Endothelial cell of umbilical vein (primary cell): ENCODE measurements at places on chromosomes 16 and 17.

DNA sequence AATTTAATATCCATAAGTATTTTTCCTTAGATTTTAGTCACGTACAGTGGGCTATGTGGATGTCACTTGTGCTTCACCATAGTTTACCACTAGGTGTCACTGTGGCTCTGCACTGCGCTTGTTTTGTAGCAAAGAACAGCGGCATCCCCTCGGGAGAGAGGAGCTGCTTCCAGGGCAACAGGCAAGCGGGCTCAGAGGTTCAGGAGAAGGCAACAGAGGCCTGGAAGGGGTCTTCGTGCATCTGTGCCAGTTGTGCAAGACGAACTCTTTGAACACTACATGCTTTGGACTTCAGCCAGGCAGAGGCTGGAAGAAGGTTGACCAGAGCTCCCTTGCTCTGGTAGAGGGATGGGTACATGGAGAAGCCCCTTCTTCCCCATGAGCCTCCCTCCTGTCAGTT, 20.6 kb downstream of the CYB561 start:
- DNase-seq = peak; percentile 87

GRCh38 chr16:63061319-63061718, 1025.1 kb upstream of the CDH8 start:
- DNase-seq = no peak

DNA sequence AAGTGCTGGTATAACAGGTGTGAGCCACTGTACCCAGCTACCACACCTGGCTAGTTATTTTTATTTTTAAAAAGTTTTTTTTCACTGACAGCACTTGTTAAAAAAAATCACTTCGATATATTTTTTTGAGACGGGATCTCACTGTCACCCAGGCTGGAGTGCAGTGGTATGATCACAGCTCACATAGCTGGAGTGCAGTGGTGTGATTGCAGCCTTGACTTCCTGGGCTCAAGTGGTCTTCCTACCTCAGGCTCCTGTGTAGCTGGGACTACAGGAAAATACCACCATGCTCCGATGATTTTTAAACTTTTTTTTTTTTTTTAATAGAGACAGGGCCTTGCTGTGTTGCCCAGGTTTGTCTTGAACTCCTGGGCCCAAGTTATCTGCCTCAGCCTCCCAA, 12.9 kb downstream of the NBR1 start:
- no peak for DNase-seq

GRCh38 chr16:1543085-1543896, 9.8 kb downstream of the TMEM204 start:
- peak; percentile 92 for DNase-seq

- DNase-seq = no peak
These were observed 99.6 kb downstream of the ADCY9 start for GRCh38 chr16:4016658-4017057.

- no peak for DNase-seq
These were observed 3.8 kb upstream of the RPL23 start for GRCh38 chr17:38857271-38857670.

GRCh38 chr16:31238041-31238440, 21.1 kb upstream of the PYDC1 start:
- DNase-seq = no peak

DNA sequence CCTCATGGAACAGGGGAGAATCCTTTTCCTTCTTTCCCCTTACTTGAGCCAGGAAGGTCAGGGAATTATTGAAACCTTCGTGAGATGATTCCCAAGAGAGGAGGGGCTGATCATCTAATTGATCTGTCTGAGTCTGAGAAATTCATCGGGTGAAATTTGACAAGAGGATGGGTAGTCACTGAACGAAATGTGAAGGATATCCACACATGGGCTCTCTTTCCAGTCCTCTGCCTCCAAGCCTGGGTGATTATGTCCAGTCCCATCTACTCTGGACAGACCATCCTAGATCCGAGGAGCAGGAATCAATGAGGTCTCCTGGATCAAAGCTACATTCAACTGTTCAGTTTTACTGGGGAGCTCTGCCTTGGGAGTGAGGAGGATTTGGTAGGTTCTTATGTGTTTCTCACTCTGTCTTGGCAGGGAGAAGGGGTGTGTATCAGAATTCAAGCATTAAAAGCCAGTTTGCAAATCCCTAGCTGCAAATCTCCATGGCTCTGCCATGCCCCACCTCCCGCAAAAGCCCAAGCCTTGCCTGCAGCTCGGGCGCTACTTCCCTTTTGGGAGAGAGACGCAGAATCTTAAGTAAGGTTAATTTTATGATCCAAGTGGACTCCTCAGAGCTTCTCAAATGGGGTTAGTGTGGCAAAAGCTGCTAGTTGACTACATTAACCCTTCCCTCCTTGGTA, 47.1 kb upstream of the TEKT3 start:
- DNase-seq = no peak

- peak; percentile 55 for DNase-seq
These were observed 534 bp downstream of the GPATCH8 start for GRCh38 chr17:44502598-44503146.

GRCh38 chr17:41666708-41667279, 21.9 kb upstream of the EIF1 start:
- peak; percentile 72 for DNase-seq

DNA sequence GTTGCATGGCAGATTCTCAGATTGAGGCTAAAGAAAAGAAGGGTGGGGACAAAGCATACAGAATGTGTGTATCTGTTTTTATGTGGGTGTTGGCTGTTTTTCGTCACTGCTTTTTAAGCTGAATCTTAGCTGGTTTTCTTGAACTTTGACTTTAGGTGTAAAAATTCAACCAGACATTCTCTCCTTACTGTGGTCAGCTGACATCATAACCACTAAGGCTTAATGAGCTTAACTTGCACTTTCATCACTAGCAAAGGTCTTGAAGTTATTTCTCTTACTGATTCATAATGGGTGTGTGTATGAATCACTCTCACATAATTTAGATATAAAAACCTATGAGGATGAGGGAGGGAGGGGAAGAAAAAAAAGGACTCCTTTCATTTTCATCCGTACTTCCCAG, 4.0 kb upstream of the CDC6 start:
- peak; percentile 61 for DNase-seq

DNA sequence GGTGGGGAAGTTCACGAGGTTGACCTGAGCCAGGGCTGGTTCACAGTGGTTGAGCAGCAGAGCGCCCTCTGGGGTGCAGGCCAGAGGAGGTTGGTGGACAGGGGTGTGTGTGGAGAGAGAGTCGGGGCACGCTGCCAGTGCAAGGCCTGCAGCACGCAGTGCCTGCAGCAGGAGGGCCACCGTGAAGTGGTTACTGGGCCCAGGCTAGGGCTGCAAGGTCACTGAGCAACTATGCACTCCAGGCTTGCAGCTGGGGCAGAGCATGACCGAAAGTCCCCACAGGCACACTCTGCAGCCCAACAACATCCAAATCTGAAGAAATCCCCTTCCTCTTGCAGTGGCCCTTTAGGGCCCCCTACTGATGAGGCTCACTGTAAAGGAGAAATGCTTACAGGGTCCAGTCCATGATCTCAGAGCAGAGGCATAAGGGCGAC, 89.1 kb upstream of the NOL11 start:
- no peak for DNase-seq

GRCh38 chr16:73364413-73364812, 316.5 kb upstream of the ZFHX3 start:
- no peak for DNase-seq

GRCh38 chr17:78227455-78227916, 3.9 kb upstream of the TMEM235 start:
- no peak for DNase-seq

GRCh38 chr17:16873174-16874035, 98.5 kb downstream of the TNFRSF13B start:
- no peak for DNase-seq

DNA sequence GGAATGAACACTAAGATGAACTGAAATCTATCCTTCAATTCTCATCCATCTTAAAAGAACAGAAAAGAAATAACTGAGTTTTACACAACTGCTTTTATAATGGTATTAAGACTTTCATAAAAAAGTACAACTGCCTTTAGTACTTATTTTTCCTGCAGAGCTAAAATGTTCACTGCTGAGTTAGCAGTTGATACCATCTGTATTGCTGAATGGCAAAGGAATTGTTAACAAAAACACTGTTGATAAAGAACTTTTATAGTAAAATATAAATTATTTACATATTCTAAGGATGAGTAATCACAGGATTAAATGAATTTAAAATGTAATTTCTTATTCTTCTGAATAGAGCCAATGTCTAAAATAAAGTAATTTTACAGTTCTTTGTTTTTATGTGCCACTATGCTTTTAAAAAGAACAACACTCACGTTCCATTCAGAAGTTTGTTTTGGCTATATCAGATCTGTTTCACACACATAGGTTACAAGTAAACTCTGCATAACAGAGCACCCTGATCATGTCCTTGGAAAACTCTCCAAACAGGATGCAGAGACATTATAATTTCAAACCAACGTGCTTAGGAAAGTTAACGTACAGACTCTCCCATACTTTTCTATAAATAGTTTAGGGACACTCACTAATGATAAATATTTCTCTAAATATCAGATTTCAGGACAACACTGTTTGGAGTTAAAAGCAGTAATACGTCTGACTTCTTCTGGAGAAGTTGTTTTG, 151.1 kb downstream of the ITFG1 start:
- DNase-seq = peak; percentile 34
